ENCODE measurements at places on chromosomes 5 and 9. TPM values are rescaled to one million over a fixed set of nuclear protein-coding genes. Genes with fewer than 3 reads are reported as not detected.

Gene CARTPT
- total RNA-seq, result not detected

Gene CRHBP
- not detected for total RNA-seq

DNA sequence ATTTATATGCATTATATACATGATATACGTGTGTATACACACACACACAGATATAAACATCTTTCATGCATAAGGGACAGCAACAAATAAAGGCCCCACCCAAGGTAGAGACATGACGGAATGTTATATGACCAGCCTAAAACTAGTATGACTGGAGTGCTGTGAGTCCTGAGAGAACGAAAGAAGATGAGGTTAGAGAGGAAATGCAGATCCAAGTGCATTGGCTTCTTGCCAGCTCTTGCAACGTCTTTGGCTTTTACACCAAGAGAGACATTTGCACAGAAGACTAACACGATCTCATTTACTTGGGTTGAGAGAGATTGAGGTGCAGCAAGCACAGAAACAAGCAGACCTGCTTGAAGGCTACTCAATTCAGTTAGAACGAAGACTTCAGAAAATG, 23.0 kb downstream of the CDH10 start:
- no peak for DNase-seq
- no peak overlapping the region for H3K4me3 ChIP-seq
- no peak overlapping the region for H3K27ac ChIP-seq
- no peaks in the 10 kb centered on the region for H3K4me1 ChIP-seq
- H3K27me3 ChIP-seq, result no peaks in the 10 kb centered on the region

DNA sequence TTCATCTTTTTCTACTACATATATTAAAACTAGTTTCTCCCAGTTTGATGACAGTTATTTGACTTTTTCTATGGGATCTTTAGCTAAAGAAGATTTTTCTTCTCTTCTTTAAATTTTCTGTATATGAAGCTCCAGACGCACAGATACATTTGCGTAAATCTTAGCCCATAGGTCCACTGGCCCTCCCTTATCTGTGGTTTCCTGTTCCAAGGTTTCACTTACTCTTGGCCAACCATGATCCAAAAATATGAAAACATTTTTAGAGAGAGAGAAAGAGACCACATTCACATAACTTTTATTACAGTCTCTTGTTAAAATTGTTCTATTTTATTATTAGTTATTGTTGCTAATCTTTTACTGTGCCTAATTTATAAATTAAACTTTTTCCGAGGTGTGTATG, 270.2 kb upstream of the DAPK1 start:
- no peak overlapping the region for H3K4me3 ChIP-seq
- DNase-seq, result no peak
- H3K4me1 ChIP-seq, result no peaks in the 10 kb centered on the region
- H3K27me3 ChIP-seq, result peaks cover 51% of the 10 kb centered on the region
- no peak overlapping the region for H3K27ac ChIP-seq

DNA sequence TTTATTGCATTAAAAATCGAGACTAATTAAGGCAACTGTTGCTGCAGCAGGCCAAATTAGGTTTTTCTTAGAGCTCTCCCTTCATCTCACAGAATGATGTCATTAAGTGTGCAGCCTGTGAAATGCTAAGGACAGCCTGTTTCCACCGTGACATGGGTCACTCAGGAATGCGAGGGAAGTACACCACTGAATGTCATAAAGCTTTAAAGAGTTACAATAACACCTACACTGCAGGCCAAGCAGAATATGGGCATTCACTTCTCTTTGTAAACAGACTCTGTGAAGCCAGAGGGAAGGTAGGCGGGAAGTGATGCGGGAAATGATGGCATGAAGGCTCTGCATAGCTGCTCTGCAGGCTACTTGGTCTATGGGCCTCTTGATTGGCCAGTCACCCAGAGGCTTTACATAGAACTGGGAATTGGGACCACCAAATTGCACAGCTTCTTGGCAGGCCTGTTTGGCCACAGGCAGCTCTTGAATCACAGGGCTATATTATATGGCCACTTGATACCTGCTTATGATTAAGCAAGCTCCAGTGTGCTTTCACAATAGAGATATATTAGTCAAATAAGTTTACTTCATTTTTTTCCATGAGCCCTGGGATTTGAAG, 28.4 kb upstream of the AOPEP start:
- no peak overlapping the region for H3K27ac ChIP-seq
- no peaks in the 10 kb centered on the region for H3K36me3 ChIP-seq
- no peak overlapping the region for H3K4me3 ChIP-seq
- no peak for DNase-seq
